Neural crest cell (in vitro differentiated cells): ENCODE measurements at places on chromosomes 5 and 9. TPM values are rescaled to one million over a fixed set of nuclear protein-coding genes. Genes with fewer than 3 reads are reported as not detected.

GRCh38 chr9:96874947-96875460, 20.7 kb upstream of the ZNF782 start:
- H3K36me3 ChIP-seq = peaks cover 3% of the 10 kb centered on the region
- no peak overlapping the region for H3K27ac ChIP-seq
- no peak for DNase-seq
- H3K27me3 ChIP-seq = peaks cover 3% of the 10 kb centered on the region
- peaks cover 12% of the 10 kb centered on the region for H3K4me1 ChIP-seq

DNA sequence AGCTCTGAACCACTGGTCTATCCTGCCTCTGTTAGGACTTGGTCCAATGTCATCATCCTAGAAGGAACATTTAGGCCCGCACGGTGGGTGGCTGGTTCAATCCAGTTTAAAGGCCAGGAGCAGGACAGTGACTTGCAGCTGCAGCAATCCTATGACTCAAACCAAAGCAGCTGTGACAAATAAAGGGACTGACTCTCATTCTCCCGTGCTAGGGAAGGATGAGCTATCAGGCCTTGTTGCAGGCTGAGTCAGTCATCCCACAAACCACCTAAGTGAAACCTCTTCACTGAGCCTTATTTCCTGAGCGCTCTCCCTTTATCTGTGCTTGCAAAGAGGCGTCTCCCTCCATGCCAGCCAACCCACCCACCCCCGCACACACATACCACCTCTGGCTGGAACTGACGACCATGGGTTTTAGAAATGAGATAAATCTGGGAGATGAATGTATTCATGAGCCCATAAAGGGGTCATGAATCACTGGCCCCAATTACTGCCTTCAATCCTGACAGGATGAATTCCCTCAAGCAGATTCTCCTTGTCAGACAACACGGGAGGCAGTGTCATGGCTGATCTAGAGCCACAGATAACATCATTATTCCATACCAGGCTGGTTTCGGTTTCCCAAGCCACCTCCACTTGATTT, 93.4 kb downstream of the KCNIP1 start:
- no peak for DNase-seq
- H3K36me3 ChIP-seq = no peaks in the 10 kb centered on the region
- H3K4me1 ChIP-seq = peaks cover 28% of the 10 kb centered on the region
- H3K27ac ChIP-seq = peak overlapping the region; percentile 53

DNA sequence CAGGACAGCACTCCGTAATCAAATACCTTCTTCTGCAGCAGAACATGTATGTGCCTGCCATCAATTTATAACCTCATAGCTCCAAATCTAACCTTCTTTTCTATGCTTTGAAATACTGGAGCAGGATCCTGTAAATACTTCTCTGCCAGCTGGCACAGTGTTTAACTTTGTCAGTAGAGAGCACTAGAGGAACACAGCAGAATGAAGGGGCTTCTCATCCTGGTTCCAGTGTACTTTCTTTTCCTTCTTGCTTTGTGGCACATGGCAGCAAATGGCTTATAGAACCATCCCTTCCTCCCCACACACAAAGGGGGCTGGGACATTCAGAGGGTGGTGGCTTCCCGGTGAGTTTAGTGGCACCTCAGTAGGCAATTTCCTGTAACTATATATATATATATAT, 3.8 kb upstream of the FBXW11 start:
- no peaks in the 10 kb centered on the region for H3K36me3 ChIP-seq
- no peak for DNase-seq
- H3K4me1 ChIP-seq = peaks cover 19% of the 10 kb centered on the region

- no peak for DNase-seq
- H3K36me3 ChIP-seq = no peaks in the 10 kb centered on the region
- peaks cover 33% of the 10 kb centered on the region for H3K4me1 ChIP-seq
- peaks cover 2% of the 10 kb centered on the region for H3K27me3 ChIP-seq
- H3K4me3 ChIP-seq = peak overlapping the region; percentile 20
Measured at GRCh38 chr5:168819004-168819621, 239.9 kb upstream of the PANK3 start.

DNA sequence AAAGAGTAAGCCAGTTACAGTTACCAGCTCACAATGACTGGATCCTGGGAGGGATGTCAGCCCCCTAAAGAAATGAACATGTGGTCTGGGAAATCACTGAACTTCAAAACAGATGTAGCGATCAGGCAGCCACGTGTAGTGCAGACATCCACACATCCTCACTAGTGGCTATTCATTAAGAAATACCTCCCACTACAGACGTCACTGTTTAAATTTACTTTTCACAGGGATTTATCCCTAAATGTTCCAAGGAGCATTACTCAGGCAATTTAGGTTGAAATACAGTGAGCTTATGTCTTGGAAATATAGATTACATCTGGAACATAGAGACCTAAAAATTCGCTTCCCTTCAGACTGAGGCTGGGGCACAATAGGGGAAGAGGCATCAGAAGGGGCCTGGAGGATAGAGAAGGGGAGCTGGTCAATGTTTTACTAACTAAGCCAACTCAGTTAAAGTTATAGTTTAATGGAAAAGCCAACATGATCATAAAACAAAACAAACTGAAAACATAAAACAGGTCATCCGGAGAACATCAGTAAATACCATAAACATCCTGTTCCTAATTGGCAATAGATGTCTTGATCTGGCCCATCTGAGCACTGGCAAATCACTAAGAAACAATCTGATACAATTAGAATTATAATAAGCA, 92.3 kb downstream of the FANCC start:
- H3K4me3 ChIP-seq = no peak overlapping the region
- H3K27me3 ChIP-seq = no peaks in the 10 kb centered on the region

The GMCL2 gene
- total RNA-seq = not detected in 2 replicates
